AG04449 (cell line): ENCODE measurements at places on chromosomes 1 and 21.

GRCh38 chr1:202365092-202365815 is 16.8 kb downstream of the PPP1R12B start:
- DNase-seq: no peak

DNA sequence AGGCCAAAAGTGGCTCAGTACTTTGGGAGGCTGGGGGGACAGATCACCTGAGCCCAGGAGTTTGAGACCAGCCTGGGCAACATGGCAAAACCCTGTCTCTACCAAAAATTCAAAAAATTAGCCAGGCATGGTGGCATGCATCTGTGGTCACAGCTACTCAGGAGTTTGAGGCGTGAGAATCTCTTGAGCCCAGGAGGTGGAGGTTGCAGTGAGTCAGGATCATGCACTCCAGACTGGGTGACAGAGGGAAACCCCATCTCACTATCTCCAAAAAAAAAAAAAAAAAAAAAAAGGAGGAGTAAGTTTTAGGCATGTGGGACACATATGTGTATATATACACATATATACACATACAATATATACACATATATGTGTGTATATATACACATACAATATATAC is 165.3 kb upstream of the DPYD start:
- DNase-seq: peak; percentile 61

- DNase-seq: no peak
Measured at GRCh38 chr21:40985370-40985769, 138.4 kb upstream of the DSCAM start.

GRCh38 chr1:206685769-206686477 is 1.2 kb downstream of the MAPKAPK2 start:
- DNase-seq: no peak

- no peak for DNase-seq
Measured at GRCh38 chr1:42282867-42283583, 52.0 kb downstream of the FOXJ3 start.

DNA sequence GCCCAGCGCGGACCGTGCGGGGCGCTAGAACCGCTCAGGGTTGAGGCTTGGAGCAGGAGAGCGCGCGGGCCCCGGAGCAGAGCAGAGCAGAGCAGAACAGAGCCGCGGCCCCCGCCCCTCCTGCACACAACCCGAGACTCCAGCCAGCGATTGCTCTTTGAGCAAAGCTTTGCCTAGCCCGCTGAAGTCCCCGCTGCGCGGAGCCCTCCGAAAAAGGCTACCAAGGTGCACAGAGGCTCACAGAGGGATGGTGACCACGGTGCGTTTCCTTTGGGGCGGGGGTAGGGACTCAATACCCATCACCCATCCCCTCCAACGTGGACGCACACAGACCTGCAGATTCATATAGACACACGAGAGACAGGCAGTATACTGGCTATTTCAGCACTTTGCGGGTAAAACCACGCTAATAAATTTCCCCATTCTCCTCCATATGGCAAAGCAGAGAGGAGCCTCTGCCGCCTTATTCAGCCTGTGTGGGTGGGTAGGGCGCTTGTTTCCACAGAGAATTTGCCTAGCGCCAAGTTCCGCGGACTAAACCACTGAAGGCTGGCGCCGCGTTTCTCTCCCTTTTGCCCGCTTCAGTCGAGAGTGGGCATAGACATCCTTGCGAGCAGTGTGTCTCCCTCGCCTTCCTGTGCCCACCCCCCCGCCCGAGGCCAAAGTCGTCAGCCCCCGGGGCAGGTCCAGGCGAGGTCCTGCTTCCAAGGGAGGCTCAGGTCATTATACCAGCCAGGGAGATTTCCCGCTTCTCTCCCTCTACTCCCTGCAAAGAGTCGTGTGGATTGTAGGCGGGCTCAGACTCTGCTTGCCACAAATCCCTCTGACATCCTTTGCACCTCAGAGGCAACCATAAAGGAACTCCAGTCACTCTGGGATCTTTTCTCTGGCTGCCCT is 8.5 kb downstream of the HLX start:
- no peak for DNase-seq

GRCh38 chr1:14597343-14598006 is 1.0 kb upstream of the KAZN start:
- no peak for DNase-seq

GRCh38 chr1:31792116-31792515 is 23.7 kb downstream of the SPOCD1 start:
- DNase-seq: no peak

- DNase-seq: no peak
Measured at GRCh38 chr1:9731051-9731537, 79.6 kb downstream of the PIK3CD start.

DNA sequence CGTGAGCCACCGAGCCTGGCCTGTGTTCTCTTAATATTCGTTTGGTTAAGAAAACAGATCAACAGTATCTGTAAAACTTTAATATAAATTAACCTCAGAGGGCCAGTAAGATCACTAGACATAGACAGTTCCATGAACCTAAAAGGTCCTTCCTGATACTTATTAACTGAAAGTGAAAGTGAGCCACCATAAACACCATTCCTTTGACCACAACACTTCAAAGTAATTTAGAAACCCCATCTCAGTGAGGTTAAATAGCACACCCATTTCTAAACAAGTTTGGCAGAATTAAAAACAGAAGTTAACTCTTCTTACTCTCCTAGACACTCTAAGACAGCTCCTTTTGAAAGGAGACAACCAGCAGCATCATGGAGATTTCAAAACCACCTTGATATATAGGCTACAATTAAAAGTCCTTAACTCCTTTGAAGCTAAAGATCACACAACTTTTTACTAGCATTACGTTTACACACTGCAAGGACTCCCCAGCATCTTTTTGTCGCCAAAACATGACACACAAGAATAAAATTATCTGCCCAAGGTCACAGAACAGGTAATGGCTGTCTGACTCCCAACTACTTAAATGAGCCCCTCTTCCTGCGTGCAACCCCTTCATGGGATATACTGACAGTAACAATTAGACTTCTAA is 2.2 kb downstream of the RNF19B start:
- no peak for DNase-seq

DNA sequence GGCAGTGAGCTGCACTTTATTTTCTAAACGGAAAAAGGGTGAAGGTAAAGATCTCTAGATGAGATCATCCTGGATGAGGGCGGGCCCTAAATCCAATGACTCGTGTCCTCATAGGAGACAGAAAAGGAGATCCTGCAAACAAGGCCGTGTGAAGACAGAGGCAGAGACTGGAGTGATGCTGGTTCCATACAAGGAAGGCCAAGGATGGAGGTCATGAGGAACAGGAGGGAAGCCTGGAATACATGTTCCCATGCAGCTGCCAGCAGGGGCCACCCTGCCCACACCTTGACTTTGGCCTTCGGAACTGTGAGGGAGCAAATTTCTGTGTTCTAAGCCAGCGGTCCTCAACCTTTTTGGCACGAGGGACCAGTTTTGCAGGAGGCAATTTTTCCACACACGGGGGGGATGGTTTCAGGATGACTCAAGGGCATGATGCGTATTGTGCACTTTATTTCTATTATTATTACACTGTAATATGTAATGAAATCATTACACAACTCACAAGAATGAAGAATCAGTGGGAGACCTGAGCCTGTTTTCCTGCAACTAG is 94.3 kb downstream of the PSMG1 start:
- DNase-seq: no peak

DNA sequence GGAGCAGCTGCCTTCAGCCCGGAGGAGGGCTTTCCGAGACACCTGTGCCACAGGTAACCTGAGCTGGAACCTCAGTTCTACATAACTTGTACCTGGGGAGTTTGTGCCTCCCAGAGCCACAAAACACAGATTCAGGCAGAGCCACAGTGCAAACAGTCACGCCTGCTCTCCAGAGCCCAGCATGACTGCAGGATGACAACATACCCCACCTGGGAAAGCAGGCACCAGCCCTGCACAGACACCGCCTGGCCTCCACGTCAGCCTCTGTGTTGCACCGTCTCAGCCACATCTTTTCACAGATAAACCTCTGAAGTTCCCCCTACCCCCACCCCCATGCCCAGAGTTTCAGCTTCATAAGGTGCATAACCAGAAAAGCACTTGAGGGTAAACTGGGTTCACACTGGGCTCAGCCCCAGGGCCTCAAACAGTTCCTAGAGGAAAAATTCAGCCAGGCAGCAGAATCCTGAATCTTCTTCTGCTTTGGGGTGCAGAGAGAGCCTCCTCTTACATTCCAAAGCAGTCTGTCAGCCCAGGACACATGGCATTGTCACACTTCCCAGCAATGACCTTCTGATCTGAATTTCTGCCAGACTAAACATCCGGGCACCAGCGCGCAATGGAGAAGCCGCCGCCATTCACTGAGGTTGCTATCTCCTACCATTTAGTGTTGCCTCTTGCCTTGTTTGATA is 229.5 kb downstream of the TOMM20 start:
- no peak for DNase-seq

DNA sequence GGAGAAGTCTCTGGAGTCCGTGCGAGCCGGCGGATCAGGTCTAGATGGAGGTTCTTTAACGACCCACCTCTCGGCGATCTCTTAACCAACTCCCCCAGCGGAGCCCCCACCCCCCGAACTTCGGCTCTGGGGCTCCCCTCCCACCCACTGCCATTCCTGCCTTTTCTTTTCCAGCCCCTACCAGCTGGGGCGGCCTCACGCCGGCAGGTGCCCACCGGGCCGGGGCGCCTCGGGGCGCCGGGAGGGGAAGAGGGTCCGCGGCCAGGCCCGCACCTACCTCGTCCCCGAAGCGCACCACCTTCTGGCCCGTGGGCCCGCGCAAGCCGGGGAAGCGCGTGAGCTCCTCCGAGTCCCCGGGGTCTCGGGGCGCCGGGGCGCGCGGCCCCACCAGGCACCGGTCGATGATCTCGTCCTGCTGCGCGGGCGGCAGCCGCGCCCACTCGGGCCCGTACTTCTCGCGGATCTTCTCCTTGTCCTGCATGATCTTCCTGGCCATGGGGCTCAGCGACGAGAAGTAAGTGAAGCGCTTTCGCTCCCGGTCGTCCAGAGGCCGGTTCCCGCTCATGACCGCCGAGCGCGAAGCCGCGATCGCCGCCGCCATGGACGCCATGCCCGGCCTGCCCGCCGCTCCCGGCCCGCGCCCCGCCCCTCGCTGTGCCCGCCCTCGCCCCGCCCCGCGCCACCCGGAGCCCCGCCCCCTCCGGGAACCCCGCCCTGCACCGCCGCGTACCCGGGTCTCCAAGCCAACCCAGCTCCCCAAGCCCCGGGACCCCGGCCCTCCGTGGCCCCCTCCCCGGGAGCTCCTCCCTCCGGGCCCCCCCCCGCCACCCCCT is at the start of gene C1orf198:
TSS of gene C1orf198 (minus strand) at position 619 of the 833 bp plus-strand sequence. CDS start at position 610, 9 bp downstream.
- DNase-seq: no peak

- DNase-seq: no peak
Measured at GRCh38 chr1:205921570-205921909, 21.7 kb downstream of the SLC26A9 start.

DNA sequence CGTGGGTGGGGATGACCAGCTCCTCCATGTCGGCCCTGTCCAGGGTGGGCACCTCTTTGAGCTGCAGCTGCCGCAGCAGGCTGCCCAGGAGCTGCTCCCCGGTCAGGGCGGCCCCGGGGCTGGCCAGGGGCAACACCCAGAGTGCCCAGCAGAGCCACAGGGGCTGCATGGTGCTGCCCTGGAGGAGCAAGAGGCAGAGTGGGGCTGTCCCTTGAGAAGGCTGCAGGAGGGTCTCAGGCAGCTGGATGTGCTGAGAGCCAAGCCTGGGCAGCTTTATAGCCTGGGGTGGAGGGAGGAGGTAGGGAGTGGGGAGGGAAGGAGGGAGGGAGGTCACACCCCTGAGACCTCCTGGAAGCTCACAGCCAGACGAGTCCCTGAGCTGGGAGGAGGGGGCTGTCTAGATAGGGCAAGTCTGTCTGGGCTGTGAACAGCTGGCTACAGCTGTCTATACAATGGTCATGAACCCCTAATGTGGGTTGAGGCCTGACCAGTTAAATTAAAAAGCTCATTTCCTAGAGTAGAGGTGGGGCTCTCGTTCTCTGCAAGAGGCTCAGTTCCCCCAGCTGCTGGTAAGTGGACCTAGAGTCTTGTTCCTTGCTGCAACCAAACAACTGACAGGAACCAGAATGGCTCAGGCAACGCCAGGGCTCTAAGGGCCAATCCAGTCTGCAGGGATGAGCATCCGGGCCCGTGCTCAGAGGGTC is at the start of gene LEFTY1:
TSS of gene LEFTY1 (minus strand) at position 249 of the 704 bp plus-strand sequence. CDS start at position 169, 80 bp downstream.
- no peak for DNase-seq

- DNase-seq: no peak
Measured at GRCh38 chr1:44819196-44819607, 10.9 kb downstream of the BTBD19 start.

DNA sequence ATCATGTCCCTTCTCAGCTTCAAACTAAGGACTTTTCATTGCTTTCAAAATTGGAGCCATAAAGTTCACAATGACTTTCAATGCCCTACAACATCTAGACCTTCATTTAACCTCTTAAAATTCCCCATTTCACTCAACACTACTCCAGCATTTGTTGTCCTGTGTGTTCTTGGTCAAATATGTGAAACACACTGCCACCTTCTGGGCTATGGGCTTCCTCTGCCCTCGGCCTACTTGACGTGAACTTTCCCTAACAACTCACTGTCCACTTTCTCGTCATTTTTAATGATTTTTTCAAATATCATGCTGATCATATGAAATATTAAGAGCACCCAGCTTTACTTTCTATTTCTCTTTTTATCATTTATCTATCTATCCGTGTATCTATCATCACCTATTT is 2018.4 kb downstream of the NCAM2 start:
- DNase-seq: no peak

DNA sequence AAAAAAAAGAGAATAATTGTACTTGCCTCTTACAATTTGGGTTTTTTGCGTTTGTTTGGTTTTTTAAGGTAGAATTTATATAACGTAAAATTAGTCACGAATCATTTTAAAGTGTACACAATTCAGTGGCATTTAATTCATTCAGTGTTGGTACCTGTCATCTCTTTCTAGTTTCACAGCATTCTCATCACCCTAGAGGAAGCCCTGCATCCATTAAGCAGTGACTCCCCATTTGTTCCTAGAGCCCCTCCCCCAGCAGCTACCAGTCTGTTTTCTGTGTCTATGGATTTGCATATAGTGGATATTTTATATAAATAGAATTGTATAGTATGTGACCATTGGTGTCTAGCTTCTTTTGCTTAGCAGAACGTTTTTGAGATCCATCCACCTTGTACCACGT is 233.2 kb upstream of the FMN2 start:
- DNase-seq: no peak

GRCh38 chr1:156515956-156516355 is 15.4 kb upstream of the MEF2D start:
- no peak for DNase-seq

DNA sequence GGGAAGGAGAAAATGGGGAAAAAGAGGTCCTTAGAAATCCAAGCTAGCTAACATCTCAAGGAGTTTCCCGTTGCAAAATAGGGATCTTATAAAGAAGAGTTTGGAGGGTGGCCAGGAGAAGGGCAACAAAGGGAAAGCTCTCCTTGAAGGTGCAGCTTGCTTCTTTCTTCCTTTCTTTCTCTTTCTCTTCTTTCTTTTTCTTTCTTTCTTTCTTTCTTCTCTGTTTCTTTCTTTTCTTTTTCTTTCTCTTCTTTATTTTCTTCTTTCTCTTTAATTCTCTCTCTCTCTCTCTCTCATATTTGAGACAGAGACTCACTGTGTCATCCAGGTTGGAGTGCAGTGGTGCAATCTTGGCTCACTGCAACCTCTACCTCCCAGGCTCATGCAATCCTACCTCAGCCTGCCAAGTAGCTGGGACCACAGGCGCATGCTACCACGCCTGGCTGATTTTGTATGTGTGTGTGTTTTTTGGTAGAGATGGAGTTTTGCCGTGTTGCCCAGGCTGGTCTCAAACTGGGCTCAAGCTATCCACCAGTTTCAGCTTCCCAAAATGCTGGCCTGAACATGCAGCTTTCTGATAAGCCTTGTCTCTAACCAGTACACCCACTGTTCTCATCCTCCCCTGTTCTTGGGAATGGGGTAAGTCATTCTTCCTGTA is 44.4 kb downstream of the RNF11 start:
- DNase-seq: no peak
